ENCODE measurements at places on chromosomes 2 and 18.
A peak's percentile ranks its signal among the peaks of the same experiment; 100 is the strongest.

- no peak for DNase-seq
These were observed 66.0 kb upstream of the ACKR3 start for GRCh38 chr2:236503583-236503982.

- DNase-seq, result no peak
These were observed 37.5 kb downstream of the RTP5 start for GRCh38 chr2:241906826-241907570.

DNA sequence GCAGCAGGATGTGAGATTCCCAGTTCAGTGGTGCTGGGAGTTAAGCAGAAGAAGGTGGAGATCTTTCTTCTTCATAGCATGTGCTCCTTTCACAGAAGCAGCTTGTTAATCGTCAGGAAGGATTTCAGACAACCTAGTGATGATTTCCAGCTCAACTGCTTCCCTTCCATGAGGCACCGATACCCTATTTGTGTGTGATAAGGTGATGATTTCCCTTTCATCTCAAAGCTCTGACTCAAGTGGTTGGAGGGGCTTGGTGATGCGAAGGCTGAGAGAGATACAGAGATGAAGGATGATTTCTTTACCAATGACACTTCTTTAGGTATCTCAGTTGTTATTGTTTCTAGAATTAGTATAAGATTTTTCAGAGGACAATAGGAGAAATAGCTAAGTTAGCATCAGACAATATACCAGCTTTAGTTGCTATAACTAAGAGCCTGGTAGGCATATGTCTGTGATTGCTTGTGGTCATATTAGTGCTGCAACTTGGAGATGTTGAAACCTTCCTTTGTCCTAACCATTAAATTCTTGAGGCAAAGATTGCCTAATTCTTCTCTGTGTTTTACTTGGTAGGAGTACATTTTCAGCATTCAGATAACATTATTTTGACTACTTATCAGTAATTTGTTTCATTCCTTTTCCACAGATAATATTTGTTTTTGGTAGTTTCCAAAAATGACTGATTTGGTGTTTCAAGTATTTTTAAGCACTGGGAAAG is 111.3 kb downstream of the PLCL1 start:
- no peak for DNase-seq

- no peak for DNase-seq
These were observed 3.7 kb downstream of the SIGLEC15 start for GRCh38 chr18:45828917-45829811.

GRCh38 chr18:27621236-27621890 is 436.3 kb upstream of the CHST9 start:
- no peak for DNase-seq

DNA sequence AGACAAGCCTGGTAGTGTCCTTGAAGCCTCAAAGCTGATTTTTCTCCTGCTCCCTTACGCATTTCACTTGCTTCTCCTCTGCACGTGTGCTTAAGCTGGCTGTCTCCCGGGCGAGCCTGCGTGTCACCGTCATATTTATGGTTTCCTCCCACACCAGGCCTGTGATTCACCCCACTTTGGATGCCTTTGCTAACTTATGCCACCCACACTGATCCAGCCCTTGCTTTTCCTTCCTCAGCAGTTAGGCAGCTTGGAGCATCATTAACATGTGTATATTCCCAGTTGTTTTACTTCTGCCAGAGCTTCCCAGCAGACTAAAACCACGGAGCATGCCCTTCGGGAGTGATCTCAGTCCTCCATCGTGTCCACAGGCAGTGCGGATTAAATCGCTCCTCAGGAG is 2.2 kb downstream of the ST3GAL5 start:
- DNase-seq, result peak; percentile 53

- no peak for DNase-seq
These were observed 680 bp upstream of the FHOD3 start for GRCh38 chr18:36296650-36297416.

DNA sequence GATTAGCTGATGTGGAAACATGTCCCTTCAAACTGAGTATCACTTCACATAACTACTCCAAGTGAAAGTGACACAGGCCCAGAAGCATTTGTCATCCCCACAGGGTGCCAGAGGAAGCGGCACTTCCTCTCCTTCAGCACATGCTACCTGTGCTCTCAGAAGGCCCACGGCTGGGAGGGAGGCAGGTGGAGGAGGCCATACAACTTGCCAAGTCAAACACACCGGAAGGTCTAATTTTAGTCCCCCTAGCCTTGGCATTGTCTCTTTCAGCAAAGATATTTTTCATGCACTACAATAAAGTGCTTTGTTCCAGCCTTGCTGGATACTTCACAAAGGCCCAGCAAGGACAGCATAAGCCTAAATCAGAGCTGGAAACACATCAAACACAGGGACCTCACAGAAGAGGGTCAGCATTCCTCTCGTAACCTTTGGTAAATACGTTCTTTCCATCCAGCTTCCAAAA is 38.0 kb downstream of the VSNL1 start:
- DNase-seq, result no peak

DNA sequence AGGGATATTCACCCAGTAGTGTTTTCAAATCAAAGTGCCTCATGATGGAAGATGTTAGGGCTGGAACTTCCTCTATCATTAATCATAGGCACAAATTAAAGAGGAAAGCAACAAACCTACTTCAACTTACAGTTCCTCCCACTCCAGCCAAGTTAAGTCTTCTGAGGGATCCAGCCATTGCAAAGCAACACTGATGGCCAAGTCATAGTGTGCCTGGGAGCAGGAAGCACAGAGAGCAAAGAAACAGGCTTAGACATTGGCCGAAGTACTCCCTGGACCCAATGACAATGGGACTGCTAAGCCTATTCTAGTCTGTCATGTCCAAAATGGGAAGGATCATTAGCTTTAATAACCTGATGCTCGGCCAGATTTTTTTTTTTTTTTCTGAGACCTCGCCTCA is 7.0 kb downstream of the C2orf80 start:
- no peak for DNase-seq

DNA sequence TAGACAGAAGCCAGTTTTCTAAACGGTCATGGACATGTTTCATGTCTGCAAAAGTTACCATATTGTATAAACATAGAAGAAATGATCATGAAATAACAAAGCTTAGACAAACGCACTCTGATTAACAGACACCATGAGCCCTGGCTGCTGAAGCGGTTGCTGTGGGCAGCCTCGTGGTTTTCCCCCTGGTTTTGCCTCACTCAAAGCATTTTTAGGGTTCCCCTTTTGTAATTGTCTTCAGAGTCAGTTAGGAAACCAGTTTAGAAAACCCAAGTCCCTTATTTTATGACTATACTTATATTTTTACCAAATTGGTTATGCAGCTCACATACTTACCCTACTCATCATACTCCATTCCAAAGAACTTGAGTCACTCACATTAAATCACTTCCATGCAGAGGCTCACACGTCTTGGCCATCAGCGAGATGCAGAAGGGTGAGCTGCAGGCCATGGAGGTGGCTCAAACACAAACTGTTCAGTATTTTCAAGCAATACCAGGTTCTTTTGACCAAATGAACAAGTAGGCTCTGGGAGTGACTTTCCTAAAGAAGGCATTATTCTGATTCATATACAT is 105.6 kb upstream of the SALL3 start:
- no peak for DNase-seq

GRCh38 chr2:82819951-82820350 is 1639.1 kb downstream of the SUCLG1 start:
- no peak for DNase-seq

DNA sequence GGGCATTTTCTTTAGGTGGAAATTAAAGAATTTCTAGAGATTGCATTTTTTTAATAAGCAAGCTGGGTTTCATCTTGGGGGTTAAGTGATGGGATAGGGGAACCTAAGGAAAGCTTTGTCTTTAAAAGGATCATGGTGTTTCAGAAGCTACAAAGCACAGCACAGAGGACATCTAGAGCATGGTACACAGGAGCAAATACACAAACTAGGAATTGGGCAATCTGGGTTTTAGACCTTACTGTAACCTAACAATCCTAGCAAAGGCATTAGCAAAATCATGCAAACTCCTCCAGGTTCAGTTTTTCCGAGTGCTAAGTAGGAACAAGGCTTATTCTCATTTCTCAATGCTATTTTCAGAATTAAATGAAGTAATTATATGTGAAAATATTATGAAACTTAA is 134.1 kb downstream of the CD226 start:
- DNase-seq, result no peak

GRCh38 chr2:71545572-71546274 is 92.4 kb downstream of the DYSF start:
- DNase-seq, result peak; percentile 9

- DNase-seq, result no peak
These were observed 15.3 kb downstream of the UPP2 start for GRCh38 chr2:158116936-158117335.

DNA sequence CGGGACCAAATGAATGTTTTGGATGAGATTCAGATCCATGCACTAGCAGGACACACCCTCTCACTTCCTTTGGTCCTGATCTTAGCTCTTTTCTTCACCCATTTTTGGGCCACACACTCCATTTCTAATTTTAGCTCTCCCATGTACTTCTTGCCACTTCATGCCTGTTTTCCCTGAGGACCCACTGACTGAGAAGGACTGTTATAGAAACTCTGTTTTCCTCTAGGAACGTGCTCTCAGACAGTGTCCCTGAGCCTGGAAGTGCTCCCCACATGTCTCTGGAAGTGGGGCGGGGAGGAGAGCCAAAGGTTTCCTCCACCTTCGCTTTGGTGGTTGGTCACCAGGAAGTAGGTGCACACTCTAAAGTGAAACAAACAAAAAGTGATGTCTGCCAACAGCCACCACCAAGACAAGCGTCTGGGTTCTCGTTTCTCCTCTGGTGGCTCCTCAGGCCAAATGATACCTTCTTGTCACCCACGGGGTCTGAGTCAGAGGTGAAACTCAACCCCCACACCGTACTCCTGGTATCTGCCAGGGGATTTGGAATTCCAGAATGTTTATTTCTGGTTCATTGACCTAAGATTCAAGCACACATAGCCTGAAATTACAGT is 74.7 kb downstream of the MERTK start:
- DNase-seq, result no peak

DNA sequence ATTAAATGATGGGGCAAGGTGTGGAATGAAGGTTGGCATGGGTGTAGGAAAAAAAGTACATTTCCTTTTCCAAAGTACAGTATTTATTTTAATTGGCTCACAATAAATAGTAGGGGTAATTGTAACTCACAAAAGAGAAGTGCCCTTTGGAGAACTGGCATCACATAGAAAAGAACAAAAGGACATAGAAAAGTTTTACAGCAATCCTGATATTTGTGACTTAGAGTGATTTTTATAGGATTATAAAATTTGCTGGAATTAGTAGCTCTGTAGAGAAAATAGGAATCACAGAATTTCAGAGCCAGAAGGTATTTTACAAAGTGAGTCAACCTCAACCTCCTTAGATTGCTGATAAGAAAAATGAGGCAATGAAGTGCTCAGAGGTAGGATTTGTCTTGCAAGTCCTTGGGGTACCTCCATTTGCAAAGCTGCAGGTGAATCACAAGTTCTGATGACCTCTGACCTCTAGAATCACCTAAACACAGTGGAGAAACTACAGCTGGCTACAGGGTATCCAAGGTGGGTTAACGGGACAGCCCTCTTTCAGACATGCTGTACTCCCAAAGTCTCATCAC is 133.6 kb downstream of the SOCS6 start:
- DNase-seq, result no peak

DNA sequence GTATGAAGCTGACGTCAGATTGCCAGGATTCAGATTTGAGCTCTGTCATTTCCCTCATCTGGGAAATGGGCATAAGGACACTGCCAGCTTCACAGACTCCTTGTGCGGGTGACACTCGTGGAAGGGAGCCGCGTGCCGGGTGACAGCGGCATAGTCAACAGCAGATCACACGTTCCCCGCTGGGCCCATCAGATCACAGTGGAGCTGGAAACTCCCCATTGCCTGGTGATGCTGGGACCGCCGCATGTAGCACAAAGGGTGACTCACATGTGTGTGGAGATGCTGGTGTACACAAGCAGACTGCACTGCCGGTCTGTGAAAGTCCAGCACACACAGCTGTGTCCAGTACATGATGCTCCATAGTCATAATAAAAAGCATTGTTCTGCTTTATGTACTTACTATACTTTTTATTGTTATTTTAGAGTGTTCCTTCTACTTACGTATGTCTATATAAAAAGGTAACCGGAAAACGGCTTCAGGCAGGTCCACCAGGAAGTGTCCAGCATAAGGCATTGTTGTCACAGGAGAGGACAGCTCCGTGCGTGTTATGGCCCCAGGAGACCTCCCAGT is 31.8 kb downstream of the SALL3 start:
- DNase-seq, result no peak

DNA sequence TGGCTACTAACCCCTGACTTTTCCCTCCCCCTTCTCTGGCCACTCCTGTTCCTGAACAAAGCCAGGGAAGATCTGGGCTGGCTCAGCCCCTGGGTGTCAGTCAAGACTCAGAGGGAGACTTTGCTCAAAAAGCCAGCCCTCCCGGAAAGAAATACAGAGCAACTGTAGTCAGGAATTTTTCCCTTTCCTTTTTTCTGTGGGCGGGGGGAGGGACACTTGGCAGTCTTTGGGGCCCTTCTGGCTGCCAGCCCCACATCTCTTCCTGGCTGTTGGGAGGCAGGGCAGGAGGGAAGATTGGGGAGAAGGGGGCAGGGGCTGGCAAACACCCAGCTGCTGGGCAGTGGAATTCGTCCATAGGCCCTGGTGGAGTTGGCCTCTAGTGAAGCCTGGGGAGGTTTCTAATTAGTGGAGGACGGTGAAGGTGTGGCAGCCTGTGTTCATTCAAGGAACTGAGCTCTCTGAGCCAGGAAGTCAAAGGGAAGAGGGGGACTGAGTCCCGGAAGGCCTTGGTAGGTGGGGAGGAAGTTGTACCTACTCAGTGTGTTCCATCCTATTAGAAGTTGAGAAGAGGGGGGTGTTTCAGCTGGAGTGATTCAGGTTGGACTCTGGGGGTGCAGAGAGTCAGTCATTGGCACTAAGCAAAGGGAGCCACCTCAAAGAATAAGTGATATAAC is 10.9 kb downstream of the IGFBP2 start:
- DNase-seq, result no peak

GRCh38 chr2:11828933-11829323 is 82.5 kb downstream of the LPIN1 start:
- no peak for DNase-seq

DNA sequence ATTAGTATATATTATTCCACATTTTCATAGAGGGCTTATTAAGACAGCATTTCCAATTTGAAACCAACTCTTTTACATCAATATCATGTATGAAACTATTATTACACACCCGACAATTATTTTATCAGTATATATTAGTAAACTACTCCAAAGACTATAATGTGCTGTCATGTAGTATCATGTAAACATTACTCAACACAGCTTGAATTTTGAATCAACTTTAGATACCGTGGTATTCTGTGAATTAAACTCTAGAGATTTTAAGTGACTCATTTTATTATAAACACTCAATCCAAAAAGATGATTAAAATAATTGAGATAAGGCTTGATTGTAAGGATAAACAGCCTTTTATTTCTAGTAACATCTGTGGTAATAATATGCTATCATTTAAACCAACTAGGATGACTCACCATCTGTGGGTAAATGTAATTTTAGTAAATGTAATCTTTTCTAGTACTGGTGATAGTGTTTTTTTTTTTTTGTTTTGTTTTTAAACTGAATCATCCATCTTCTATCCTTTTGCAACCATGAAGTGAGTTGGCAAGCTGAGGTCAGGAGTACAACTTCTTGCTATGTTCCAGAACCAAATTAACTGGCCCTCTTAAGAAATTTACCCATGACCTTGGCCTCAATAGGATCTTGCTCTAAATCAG is 144.3 kb upstream of the SMAD7 start:
- DNase-seq, result no peak

Measured in stimulated activated CD4-positive, alpha-beta T cell treated with anti-CD3 and anti-CD28 coated beads, Interleukin-1b, Interleukin-23, amount 100 ng/mL, for 4 hours (primary cell).